ENCODE measurements at places on chromosomes 2 and 18.
A peak's percentile ranks its signal among the peaks of the same experiment; 100 is the strongest.

DNA sequence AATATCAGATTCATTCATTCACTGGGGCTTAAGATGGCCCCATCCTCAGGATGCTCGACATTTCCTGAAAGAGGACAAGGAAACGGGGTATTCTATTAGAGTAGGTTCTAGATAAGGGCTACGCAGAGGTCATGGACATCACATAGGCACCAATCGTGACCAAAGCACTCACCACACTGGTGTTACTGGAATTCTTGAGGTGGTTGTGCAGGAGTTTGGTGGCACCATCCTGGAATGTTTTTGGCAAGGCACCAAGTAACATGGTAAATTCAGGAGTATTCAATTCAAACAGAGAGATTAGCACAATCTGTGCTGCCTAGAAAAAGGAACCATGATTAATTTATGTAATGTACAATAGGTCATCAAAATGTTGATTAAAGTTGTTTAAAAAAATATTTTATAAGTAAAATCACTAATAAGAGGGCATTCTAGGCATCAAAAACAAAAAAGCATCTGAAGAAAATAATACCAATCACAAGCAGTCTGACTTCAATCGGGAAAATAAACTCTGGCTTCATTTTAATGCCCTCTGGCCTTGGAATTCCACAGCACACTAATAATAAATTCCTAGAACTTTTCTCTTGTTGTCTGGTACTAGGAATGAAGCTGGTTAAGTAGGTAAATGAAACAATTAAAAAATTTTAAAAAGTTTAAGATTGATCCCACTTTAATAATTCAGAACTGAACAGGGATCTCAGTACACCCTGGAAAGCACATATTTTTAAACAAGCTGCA is 102.8 kb upstream of the TFCP2L1 start:
- DNase-seq = peak; percentile 25

DNA sequence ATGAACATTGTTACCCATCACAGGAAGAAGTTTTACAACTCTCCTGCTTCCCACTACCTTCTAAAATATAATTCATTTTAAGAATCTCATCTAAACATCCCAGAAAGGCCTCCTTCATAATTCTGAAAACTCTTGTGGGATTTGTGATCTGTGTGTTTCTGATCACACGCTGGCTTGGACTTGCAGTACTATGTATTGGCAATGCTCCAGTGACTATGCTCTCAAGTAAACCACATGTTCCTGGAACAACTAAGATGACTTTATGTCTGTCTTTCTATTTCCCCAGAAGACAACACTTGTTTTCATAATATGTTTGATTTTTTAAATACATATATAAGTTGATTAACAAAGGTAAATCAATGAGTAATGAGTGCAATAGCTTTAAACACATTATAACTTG is 376.6 kb upstream of the NETO1 start:
- DNase-seq = peak; percentile 12

GRCh38 chr2:101981504-101981903 is 10.3 kb upstream of the IL1R2 start:
- no peak for DNase-seq

DNA sequence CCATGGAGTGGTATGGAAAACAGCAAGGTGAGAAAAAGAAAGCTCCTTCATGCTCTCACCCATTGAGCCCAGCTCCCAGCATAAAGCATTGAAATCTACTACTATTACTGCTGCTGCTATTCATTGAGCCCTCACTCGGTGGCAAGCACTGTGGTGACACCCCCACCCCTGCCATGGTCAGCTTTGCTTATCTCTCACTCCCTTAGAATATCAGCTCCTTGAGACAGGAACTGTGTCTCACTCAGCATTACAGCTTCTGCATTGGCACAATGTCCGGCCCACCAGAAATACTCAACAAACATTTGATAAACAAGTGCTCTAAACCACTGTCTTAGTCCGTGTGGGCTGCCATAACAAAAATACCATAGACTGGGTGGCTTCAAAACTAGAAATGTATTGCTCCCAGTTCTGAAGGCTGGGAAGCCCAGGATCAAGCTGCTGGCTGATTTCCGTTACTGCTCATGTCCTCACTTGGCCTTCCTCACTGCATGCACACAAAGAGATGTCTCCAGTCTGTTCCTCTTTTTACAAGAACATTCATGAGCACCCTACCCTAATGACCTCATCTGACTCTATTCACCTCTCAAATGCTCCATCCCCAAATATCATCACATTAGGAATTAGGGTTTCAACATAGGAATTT is 116.3 kb downstream of the ZBTB7C start:
- no peak for DNase-seq

GRCh38 chr2:241595600-241596140 is 37.1 kb downstream of the BOK start:
- DNase-seq = no peak

DNA sequence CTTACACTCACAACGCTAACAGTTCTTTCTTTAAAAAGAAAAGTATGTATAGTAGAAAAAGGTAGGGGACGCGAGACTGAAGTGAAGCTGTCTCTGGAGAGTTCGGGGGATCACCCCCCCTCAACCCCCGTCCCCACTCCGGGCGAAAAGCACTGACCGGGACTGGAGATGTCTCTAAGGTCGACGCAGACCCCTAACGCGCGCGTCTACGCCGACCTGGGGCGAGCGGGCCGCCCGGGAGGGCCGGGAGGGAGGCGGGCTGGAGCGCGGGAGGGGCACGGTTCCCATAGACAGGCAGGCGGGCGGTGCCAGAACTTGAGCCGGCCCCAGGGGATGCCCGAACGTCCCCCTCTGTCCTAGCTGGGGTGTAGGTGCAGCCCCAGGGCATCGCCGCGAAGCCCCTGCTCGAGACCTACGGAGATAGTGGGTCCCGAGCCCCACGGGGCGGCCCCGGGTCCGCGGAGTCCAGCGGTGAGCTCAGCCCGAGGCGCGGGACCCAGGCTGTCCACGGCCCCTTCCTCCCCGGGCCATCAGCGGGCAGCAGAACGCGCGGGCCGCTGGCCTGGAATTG is 82.2 kb downstream of the CHRNA1 start:
- no peak for DNase-seq

- no peak for DNase-seq
Measured at GRCh38 chr18:63578357-63578958, 8.7 kb upstream of the SERPINB13 start.

GRCh38 chr2:173983391-173983871 is 18.3 kb upstream of the SP3 start:
- no peak for DNase-seq

DNA sequence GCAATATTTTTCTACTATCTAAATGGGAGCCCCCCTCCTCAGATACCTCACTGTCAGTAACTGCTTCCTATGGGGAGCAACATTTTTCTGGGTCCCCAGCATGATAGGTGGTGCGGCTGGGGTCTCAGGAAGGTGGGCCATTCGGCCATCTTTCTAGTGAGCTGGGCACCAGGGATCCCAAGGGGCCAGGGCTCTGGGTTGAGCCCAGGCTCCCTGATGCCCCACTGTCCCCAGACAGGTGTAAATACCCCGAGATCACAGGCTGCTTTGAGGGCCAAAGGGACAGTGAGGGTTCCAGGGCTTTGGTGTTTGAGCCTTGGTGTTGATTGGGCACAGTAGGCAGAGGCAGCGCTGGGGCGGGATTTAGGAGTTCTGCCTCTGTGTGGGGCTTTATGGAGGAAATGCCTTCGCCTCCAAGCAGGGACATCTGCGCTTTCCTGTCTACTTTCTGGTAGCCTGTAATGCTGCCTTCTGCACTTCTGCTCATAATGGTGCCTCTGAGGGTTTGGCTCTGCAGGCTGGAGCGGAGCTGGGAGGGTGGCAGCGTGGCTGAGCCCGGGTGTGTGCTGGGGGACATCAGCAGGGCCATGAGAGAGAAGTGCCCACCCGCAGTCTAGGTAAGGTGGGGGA is 5.3 kb downstream of the ITM2C start:
- no peak for DNase-seq

DNA sequence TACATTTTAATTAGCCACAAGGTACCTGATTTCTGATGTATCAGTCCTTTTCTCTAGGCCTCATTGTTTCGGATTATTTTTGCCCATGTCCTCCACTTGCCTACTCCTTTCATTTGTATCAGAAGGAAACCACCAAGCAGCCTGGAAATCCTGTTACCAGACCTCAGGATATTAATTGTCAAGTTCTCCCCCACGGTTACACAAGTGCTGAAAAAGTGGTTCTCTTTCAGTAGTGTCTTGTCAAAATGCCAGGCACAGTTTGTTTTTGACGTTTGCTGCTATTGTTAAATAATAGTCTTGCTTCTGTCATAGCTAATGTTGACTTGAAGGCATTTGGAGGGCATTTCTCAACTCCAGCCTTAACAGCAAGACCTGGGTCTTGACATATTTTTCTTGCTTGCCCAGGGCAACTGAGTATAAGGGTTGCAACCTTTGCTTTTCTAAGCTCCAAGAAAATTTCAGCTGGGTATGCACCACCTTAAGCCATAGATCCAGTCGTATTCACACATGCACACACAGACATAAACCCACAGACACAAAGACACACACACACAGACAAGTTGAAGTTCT is 31.0 kb downstream of the INSIG2 start:
- DNase-seq = no peak

GRCh38 chr2:241858206-241859016 is at the start of gene PDCD1:
TSS of gene PDCD1 (minus strand) at chr2:241858894. CDS start at chr2:241858838, 56 bp downstream.
- DNase-seq = no peak

GRCh38 chr2:236870370-236870769 is 215.3 kb upstream of the COPS8 start:
- peak; percentile 12 for DNase-seq

DNA sequence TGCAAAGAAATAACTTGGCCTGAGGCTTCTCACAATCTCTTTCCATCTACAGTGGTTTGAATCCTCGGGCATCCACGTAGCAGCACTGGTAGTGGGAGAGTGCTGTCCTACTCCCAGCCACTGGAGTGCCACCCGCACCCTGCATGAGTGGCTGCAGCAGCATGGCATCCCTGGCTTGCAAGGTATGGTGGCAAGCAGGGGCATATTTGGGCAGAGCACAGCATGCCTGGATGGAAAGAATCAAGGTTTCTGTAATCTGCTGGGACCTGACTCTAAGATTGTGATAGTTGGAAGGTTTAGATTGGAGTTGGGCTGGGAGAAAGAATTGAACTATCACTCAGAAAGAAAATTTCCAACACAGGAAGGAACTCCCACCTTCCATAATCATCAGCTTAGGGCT is 4.0 kb downstream of the CAD start:
- no peak for DNase-seq

DNA sequence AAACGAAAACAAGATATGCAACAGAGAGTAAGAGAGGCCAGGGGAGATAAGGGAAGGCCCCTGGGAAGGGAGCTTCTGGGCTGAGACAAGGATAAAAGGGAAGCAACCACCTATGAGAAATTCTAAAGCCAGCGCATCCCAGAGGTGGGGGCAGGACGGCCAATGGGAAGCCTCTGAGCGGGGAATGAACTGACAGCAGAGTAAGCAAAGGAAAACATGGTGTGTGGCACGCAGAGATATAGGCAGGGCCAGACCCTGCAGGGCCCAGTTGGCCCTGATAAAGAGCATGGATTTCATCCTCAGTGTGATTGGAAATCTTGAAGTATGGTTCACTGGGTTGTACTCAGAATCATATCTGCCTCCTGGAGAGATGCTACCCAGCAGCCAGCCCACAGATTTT is 78.7 kb downstream of the IRS1 start:
- DNase-seq = no peak

DNA sequence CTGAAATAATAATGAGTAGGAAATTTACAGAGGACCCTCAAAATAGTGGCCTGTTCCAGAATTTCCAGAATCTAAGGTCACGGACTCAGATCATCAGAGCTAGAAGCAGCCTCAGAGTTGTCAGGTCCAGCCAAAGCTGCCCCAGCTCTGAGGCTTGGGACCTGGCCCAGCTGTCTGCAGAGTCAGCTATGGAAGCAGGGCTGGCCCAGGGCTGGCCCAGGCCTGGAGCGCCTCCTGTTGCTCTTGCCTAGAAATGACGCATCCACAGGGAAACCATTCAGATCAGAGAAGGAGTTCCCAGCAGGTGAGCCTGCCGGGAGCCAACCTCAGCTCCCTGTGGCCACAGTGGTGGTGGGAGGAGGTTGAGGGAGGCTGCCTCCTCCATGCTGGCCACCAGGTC is 106.7 kb upstream of the ARL4C start:
- DNase-seq = no peak

DNA sequence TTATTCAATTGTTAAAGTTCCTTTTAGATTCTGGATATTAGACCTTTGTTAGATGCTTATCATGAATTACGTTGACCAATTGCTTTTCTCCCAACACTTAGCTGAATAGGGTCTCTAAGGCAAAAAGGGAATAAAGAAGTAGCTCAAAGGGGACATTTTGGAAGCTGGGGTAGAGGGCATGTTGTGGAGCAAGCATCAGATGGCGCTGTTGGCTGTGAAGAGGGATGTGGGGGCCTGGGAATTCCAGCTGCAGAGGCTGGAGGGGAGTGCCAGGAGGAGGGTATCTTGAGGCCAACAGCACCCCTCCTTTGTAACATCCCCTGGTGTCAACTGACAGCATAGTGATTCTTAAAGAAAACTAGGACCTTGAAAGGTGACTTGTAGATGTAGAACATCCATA is 198.2 kb downstream of the ADCYAP1 start:
- DNase-seq = no peak

GRCh38 chr2:15563227-15564100 is 2.3 kb upstream of the NBAS start:
- DNase-seq = no peak

GRCh38 chr2:69789772-69790600 is 39.5 kb upstream of the GMCL1 start:
- peak; percentile 58 for DNase-seq

DNA sequence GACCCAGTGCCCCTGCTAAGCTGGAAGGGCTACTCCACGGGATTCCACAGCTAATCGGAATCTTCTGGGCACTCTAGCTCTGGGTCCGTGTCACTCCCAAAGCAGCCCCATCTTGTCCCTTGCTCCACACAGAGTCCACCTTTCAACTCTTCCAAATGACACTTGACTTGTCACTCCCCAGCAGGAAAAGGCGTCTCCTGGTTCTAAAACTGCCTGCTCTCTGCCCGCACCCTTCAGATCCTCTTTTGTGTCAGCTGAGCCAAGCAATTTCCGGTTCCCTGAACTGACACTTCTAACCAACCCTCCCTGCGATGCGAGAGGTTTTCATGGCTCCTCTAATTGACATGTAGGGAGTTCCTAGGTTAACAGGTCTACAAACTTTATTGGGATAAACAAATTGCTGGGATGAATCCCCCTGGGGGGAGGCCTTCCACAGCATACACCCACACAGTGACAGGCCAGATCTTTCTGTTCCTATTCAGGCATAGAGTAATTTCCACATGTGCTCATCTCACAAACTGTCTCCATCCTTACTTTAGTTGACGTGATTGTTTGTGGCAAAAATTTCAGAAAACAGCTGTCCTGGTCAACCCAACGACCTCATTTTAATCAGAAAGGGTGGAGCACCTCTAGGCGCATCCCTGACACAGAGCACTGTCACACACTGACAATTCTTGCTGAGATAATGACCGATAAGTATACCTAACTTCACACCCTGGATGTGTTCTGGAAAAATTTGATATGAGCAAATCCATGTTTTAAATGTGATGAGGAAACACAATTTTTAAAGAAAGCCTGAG is 104.9 kb downstream of the RBMS1 start:
- no peak for DNase-seq

DNA sequence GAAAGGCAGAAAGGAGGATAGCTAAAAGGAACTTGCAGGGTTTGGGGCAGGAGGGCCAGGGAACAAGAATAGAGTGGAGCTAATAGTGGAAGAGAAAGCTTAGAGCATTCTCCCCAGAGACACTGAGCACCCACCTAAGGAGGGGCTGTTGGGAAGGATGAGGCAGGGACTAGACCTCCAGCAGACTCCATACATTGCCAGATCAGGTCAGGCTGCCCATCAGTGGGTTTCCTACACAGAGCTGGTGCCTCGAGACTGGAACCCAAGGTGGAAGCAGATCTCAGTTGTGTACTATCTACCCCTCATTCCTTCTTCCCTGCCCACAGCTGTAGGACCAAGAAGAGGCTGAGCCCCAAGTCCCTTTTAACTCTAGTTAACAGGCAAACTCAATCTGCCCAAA is 148.5 kb downstream of the ZFP36L2 start:
- no peak for DNase-seq
